ENCODE measurements at places on chromosomes 4 and X. TPM values are rescaled to one million over a fixed set of nuclear protein-coding genes. Genes with fewer than 3 reads are reported as not detected.

- no peaks in the 10 kb centered on the region for H3K4me1 ChIP-seq
- no peaks in the 10 kb centered on the region for H3K36me3 ChIP-seq
- H3K27me3 ChIP-seq: no peaks in the 10 kb centered on the region
- no peak overlapping the region for H3K27ac ChIP-seq
- H3K4me3 ChIP-seq: no peak overlapping the region
- peak; percentile 60 for DNase-seq
Measured at GRCh38 chrX:25034889-25035288, 19.1 kb upstream of the ARX start.

GRCh38 chr4:154454710-154455109 is 36.9 kb downstream of the DCHS2 start:
- no peak overlapping the region for H3K4me3 ChIP-seq
- peaks cover 4% of the 10 kb centered on the region for H3K4me1 ChIP-seq
- DNase-seq: peak; percentile 17
- no peaks in the 10 kb centered on the region for H3K27me3 ChIP-seq

GRCh38 chr4:156643826-156644225 is 327.8 kb downstream of the PDGFC start:
- no peak for DNase-seq
- no peaks in the 10 kb centered on the region for H3K27me3 ChIP-seq
- no peak overlapping the region for H3K4me3 ChIP-seq
- H3K36me3 ChIP-seq: no peaks in the 10 kb centered on the region
- H3K4me1 ChIP-seq: no peaks in the 10 kb centered on the region

GRCh38 chrX:9340598-9341290 is 124.1 kb upstream of the TBL1X start:
- no peaks in the 10 kb centered on the region for H3K36me3 ChIP-seq
- peaks cover 11% of the 10 kb centered on the region for H3K4me1 ChIP-seq
- no peak overlapping the region for H3K27ac ChIP-seq
- H3K27me3 ChIP-seq: no peaks in the 10 kb centered on the region
- peak; percentile 27 for DNase-seq
- H3K4me3 ChIP-seq: no peak overlapping the region

DNA sequence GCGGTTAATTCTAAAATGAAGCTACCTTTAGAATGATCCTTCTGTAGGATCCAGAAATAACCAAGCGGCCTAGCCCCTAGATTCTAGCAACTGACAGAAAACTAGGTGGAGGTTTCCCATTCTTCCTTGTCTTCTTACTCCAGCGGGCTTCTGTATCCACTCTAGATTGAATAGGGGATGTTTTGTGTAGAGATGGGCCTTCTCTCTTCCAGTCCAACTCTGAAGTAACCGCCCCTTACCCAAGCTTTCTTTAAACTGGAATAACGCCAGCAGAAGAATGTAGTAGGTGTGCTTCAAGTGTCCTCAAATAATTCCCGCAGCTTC is 386 bp upstream of the TMEM184C start:
- peak overlapping the region; percentile 88 for H3K4me3 ChIP-seq
- no peak overlapping the region for H3K27ac ChIP-seq
- no peaks in the 10 kb centered on the region for H3K36me3 ChIP-seq
- H3K4me1 ChIP-seq: peaks cover 16% of the 10 kb centered on the region
- DNase-seq: no peak
- no peaks in the 10 kb centered on the region for H3K27me3 ChIP-seq

- H3K4me3 ChIP-seq: peak overlapping the region; percentile 29
- no peaks in the 10 kb centered on the region for H3K27me3 ChIP-seq
- no peak for DNase-seq
Measured at GRCh38 chrX:16125520-16126149, 2.3 kb downstream of the GRPR start.

GRCh38 chr4:183746305-183747229 is 87.5 kb downstream of the TRAPPC11 start:
- no peaks in the 10 kb centered on the region for H3K27me3 ChIP-seq
- H3K4me3 ChIP-seq: no peak overlapping the region
- no peaks in the 10 kb centered on the region for H3K36me3 ChIP-seq

The DMRTC1 gene
- not detected for total RNA-seq

The TACR3 gene
- 0.28 TPM for total RNA-seq

The NPY1R gene
- 7.9 TPM for total RNA-seq

- peaks cover 36% of the 10 kb centered on the region for H3K4me1 ChIP-seq
- H3K27me3 ChIP-seq: no peaks in the 10 kb centered on the region
- no peak overlapping the region for H3K27ac ChIP-seq
- H3K36me3 ChIP-seq: no peaks in the 10 kb centered on the region
- peak; percentile 57 for DNase-seq
Measured at GRCh38 chr4:41437111-41437536, 100.8 kb upstream of the LIMCH1 start.

- no peaks in the 10 kb centered on the region for H3K36me3 ChIP-seq
- H3K27ac ChIP-seq: no peak overlapping the region
- no peak for DNase-seq
- peaks cover 14% of the 10 kb centered on the region for H3K4me1 ChIP-seq
Measured at GRCh38 chrX:9871701-9872268, 85.6 kb downstream of the SHROOM2 start.

The GPR82 gene
- total RNA-seq: not detected

GRCh38 chr4:85391589-85392410 is 83.2 kb upstream of the ARHGAP24 start:
- DNase-seq: no peak
- H3K36me3 ChIP-seq: no peaks in the 10 kb centered on the region
- H3K27me3 ChIP-seq: no peaks in the 10 kb centered on the region
- no peak overlapping the region for H3K4me3 ChIP-seq

GRCh38 chr4:168524006-168524405 is 27.2 kb downstream of the PALLD start:
- H3K27me3 ChIP-seq: no peaks in the 10 kb centered on the region
- H3K36me3 ChIP-seq: no peaks in the 10 kb centered on the region
- H3K27ac ChIP-seq: no peak overlapping the region
- no peak for DNase-seq
- H3K4me1 ChIP-seq: no peaks in the 10 kb centered on the region
- no peak overlapping the region for H3K4me3 ChIP-seq

DNA sequence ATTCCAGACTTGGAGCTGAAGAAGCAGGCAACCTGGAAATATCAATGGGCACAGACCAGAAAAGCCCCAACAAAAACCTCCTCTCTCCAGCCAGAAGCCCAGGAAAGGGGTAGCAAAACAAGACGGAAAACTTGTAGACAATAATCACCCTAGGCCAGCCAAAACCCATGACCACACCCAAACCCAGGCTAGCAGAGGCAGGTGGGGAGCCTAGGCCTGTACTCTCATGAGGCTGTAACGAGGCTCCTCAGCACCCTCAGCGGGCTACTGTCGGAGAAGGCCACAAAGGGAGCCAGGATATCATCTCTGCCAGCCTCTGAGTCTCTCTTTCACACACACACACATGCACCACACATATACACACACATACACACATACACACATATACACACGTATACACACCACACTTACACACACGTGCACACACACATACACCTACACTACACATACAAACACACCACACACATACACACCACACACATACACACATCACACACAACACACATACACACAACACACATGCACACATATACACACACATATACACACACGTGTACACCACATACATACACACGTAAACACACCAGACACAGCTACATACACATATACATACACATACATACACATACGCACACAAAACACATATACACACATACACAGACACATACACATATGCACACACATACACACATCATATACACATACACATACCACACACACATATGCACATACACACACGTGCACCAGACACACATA is 90.6 kb downstream of the FHDC1 start:
- H3K27me3 ChIP-seq: no peaks in the 10 kb centered on the region
- no peak overlapping the region for H3K4me3 ChIP-seq
- no peak for DNase-seq
- no peak overlapping the region for H3K27ac ChIP-seq
- no peaks in the 10 kb centered on the region for H3K36me3 ChIP-seq

DNA sequence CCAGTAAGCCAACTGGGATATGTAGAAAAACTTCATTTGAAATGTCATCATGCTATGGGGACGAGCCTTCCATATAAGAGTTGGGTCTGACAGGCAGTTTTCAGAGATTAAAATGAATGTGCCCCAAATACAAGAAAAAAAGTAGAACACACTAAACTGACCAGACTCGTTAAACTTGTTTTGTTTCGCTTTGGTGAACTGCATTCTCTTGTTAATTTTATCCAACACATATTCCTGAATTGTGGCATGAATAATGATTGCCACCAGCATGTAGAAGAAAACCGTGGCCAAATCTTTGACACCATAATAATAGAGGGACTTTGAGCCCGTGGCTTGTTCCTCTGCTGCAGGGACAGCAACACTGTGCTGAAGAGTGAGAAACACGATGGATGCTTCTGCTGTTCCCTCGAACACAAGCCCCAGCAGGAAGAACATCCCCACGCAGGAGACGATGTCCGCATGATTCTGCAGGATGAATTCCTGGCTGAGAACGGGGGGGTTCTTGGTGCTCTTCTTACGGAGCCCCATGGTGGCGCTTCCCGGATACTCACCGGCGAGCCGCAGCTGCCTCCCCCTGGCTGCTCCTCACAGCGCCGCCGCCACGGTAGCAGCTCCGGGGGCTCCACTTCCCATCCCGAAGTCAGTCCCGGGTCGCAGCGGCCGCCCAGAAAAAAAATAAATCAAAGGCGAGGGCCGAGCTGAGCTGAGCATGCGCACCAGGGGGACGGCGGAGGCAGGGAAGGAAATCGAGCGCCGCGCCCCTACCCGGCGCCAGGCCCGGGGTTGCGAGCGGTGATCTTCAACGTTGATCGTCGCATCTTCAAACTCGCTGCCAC is at the start of gene TRAM1L1:
Gene TRAM1L1 (minus strand): TSS at position 711 of the 836 bp plus-strand sequence. CDS start 183 bp downstream, at position 528.
- DNase-seq: peak; percentile 87
- no peak within 1 kb of the TSS for H3K27ac ChIP-seq
- no peaks in the 10 kb centered on the region for H3K27me3 ChIP-seq
- no peaks in the 10 kb centered on the region for H3K36me3 ChIP-seq

The DBET gene
- not detected for total RNA-seq

DNA sequence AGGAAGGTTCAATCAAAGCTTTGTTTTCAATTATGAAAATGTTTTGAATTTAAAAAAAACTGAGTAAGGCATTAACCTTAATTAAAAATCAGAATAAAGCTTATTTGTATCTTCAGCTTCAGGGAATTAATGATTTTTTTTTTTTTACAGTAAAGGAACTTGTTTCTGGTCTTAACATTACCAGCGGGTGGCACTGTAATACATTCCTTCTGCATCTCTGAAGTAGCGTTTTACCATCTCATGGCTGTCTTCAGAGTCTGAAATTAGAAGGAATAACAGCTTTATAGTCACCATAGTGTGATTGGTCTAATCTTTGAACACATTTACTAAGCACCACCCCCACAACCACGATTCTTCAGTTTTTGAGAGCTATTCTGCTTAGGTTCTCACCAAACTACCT is 102.6 kb downstream of the IL1RAPL2 start:
- DNase-seq: peak; percentile 14
- no peaks in the 10 kb centered on the region for H3K4me1 ChIP-seq
- H3K4me3 ChIP-seq: no peak overlapping the region
- H3K27ac ChIP-seq: no peak overlapping the region

DNA sequence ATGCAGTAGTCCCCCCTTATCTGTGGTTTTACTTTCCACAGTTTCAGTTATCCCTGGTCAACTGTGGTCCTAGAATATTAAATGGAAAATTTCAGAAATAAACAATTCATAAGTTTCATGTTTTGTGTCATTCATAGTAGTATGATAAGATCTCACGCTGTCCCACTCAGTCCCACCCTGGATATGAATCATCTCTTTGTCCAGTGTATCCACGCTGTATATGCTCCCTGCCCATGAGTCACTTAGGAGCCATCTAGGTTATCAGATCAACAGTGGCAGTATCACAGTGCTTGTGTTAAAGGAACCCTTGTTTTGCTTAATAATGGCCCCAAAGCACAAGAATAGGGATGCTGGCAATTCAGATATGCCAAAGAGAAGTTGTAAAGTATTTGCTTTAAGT is 16.2 kb upstream of the SYTL4 start:
- no peak overlapping the region for H3K4me3 ChIP-seq
- no peak for DNase-seq
- H3K27ac ChIP-seq: no peak overlapping the region
- peaks cover 4% of the 10 kb centered on the region for H3K4me1 ChIP-seq
- no peaks in the 10 kb centered on the region for H3K27me3 ChIP-seq

The TNIP3 gene
- total RNA-seq: not detected

The KLKB1 gene
- total RNA-seq: 0.39 TPM

GRCh38 chr4:150219841-150220240 is 141.6 kb downstream of the DCLK2 start:
- H3K4me1 ChIP-seq: peaks cover 15% of the 10 kb centered on the region
- H3K36me3 ChIP-seq: no peaks in the 10 kb centered on the region
- H3K4me3 ChIP-seq: no peak overlapping the region
- H3K27me3 ChIP-seq: no peaks in the 10 kb centered on the region
- DNase-seq: no peak

Measured in neural progenitor cell (in vitro differentiated cells).